ENCODE measurements at places on chromosomes 1 and 21.
A peak's percentile ranks its signal among the peaks of the same experiment; 100 is the strongest.

DNA sequence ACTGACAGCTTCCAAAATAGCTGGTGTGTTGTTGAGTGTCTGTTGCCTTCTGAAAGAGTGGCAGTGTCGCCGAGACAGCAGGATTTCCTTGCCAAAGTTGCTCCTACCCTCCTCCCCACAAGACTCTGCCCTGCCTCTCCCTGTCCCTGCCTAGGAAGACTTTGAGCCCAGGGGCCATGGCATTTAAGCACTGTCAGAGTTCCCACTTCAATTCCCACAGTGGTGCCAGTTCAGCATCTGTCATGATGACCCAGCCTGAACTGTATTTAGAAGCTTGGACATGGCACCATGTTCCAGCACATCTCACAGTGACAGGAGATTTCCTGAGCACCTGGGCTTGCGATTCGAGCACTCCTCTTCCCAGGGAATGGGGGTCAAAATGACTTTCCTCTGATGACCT is 43.6 kb downstream of the TBX15 start:
- no peak for DNase-seq
- H3K4me1 ChIP-seq = no peaks in the 10 kb centered on the region
- H3K36me3 ChIP-seq = no peaks in the 10 kb centered on the region
- H3K4me3 ChIP-seq = no peak overlapping the region

DNA sequence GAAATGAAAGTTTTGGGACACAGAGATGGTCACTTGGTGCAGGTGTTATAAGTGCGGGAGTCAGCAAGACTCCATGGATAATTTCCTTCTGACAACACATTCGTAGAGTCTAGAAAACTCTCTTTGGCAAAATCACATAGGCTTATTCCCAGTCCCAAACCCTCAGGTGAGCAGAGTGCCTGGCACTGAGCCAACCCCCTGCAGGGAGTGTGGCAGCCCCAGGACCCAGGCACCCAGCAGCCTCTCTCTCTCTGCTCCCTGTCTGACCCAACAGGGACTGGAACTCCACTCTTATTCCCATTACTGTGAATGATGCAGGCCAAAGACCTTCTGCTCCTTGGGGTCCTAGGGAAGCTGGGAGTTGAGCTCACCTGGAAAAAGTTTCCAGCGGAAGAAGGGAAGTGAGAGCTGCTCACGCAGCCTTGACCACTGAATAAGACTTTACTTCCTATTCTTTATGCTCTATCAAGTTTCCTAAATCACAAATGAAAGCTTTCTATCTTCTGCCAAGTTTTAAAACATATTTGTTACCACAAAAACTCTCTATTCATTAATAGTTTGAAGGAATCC is 132.6 kb upstream of the ETV3 start:
- H3K4me3 ChIP-seq = no peak overlapping the region
- DNase-seq = no peak
- H3K36me3 ChIP-seq = no peaks in the 10 kb centered on the region

- no peak overlapping the region for H3K27ac ChIP-seq
- no peaks in the 10 kb centered on the region for H3K36me3 ChIP-seq
Measured at GRCh38 chr1:204829133-204829825, 41.4 kb upstream of the NFASC start.

DNA sequence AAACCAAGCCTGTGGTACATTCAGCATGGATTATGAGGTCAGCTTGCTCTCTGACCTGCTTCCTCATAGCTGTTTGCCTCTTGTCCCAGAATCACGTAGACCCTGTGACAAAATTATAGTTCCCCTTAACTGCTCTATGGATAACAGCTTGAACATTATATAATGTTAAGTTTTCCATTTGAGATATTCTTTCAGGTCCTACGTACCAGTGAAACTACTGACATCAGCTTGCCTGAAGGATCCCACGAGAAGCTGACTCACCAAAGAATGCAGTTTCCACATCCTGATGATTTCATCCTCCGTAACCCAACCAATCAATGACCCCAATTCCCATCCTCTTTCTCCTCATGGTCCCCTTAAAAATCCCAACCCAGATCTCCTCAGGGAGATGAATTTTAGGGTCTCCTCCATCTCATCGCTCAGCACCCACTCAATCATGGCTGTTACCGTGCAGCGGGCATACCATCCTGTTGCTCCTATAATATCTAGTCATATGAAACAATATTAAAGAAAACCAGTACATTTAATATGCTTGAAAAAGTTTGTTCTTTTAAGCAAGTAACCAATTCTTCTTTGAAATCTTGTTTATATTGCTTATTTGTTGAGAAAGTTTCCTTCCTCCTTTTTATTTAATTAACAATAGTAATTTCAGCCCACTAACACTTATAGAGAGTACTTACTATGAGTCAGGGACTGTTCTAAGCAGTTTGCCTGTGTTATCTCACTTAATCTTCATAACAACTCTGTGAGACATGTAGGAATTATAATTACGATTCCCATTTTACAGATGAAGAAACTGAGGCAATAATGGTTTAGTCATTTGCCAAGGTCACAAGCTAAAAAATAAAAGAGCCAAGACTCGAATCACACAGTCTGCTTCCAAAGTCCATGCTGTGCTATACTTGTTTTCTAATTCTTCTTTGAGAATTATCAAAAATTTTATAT is 27.4 kb downstream of the CHML start:
- no peak for DNase-seq
- H3K4me1 ChIP-seq = peaks cover 10% of the 10 kb centered on the region
- H3K27me3 ChIP-seq = no peaks in the 10 kb centered on the region
- H3K4me3 ChIP-seq = no peak overlapping the region
- peak overlapping the region; percentile 62 for H3K27ac ChIP-seq
- no peaks in the 10 kb centered on the region for H3K36me3 ChIP-seq

DNA sequence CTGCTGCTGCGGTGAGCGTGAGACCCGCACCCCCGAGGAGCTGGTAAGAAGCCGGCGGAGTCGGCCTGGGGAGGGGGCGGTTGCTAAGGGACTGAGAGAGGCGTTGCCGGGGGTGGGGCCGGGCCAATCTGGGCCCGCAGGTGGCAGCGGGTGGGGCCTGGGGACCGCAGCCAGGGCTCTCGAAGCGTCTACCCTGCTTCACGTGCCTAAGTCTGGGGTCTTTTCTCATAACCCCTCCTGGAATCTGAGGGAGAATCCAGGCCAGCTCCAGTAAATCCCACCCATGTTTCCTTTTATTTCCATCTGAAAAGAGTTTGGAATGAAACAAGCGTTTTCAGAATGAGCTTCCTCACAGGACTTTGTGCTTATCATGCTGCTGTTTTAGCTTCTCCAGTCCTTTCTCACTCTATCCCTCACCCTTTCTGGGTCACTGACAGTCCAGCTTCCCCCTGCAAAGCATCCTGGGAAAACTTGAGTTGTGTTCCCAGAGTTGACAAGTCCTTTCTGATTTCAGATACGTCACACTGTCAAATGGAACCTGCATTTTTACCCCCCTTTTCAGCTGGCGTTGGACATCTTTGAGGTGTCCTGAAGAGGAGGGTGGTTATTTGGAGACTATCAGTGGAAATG is 431 bp downstream of the CLCN6 start:
- H3K27me3 ChIP-seq = no peaks in the 10 kb centered on the region
- H3K27ac ChIP-seq = peak overlapping the region; percentile 96
- peak overlapping the region; percentile 94 for H3K4me3 ChIP-seq
- no peak for DNase-seq
- peaks cover 61% of the 10 kb centered on the region for H3K4me1 ChIP-seq

GRCh38 chr1:30968220-30968971 is 59.8 kb upstream of the SDC3 start:
- H3K36me3 ChIP-seq = peaks cover 63% of the 10 kb centered on the region
- no peak for DNase-seq

- H3K36me3 ChIP-seq = no peaks in the 10 kb centered on the region
- DNase-seq = no peak
- H3K27me3 ChIP-seq = no peaks in the 10 kb centered on the region
- no peak overlapping the region for H3K4me3 ChIP-seq
- peaks cover 7% of the 10 kb centered on the region for H3K4me1 ChIP-seq
- H3K27ac ChIP-seq = no peak overlapping the region
Measured at GRCh38 chr1:234701737-234702341, 91.9 kb upstream of the IRF2BP2 start.

DNA sequence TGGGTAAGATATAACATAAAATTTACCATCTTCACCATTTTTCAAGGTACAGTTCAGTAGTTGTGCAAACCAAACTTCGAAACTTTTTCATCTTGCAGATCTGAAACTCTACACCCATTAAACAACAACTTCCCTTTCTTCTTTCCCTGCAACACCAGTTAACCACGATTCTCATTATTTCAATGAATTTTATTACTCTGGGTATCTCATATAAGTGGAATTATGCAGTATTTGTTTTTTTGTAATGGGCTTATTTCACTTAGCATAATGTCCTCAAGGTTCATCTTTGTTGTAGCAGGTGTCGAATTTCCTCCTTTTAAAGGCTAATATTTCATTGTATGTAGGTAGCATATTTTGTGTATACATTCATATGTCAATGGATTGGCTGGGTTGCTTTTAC is 146.1 kb downstream of the SPATA46 start:
- peaks cover 5% of the 10 kb centered on the region for H3K27me3 ChIP-seq
- H3K4me1 ChIP-seq = no peaks in the 10 kb centered on the region
- no peak overlapping the region for H3K27ac ChIP-seq
- H3K36me3 ChIP-seq = no peaks in the 10 kb centered on the region
- no peak for DNase-seq

DNA sequence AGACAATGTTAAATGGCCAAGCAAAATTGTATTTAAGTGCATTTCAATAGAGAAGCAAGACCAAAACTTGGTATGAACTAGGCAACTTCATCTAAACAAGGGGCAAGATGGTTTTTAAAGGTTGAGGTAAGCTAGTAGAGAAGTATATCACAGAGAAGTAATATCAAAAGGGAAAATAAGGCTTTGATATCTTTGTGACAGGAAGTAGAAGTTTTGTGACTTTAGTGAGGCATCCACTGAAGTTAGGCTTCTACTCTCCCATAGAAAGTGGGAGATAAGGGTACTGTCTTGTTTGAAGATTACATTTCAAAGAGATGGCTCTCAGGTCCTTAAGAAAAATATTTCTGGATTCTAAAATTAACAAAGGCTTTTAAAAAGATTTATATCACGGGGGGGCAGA is 8.9 kb downstream of the OR10T2 start:
- peaks cover 12% of the 10 kb centered on the region for H3K27me3 ChIP-seq
- no peak overlapping the region for H3K27ac ChIP-seq
- no peak for DNase-seq
- H3K4me1 ChIP-seq = peaks cover 3% of the 10 kb centered on the region
- H3K36me3 ChIP-seq = peaks cover 2% of the 10 kb centered on the region
- no peak overlapping the region for H3K4me3 ChIP-seq

DNA sequence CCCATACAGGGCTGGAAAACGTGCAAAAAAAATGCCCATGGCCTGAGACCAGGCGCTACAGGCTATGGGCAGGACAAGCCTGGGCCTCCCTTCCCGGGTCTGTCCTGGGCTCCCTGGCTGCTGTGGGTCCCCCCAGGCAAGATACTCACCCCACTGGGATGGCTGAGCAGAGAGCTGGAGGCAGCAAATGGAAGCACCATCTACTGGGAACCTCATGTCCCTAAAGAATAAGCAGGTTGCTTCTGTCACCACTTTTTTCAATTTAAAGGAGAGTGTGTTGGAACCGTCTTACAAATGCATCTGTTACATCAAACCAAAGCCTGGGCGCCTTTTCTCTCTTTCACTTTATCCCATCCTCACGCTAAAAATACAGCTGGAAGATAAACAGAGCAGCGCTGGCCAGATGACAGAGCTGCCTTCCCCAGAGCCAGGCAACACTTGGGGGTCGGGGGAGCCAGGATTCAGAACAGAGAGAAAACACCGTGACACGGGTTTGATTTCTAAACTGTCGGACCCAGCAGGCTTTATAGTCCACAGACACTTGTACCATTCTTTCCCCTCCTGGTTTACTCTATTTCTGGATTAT is 262.1 kb upstream of the VAMP3 start:
- H3K4me3 ChIP-seq = no peak overlapping the region
- no peak overlapping the region for H3K27ac ChIP-seq
- H3K27me3 ChIP-seq = no peaks in the 10 kb centered on the region
- H3K36me3 ChIP-seq = no peaks in the 10 kb centered on the region
- no peak for DNase-seq
- H3K4me1 ChIP-seq = no peaks in the 10 kb centered on the region

GRCh38 chr1:240244968-240245628 is 153.4 kb downstream of the FMN2 start:
- no peaks in the 10 kb centered on the region for H3K36me3 ChIP-seq
- H3K4me1 ChIP-seq = no peaks in the 10 kb centered on the region
- H3K27ac ChIP-seq = no peak overlapping the region
- no peak for DNase-seq
- H3K4me3 ChIP-seq = no peak overlapping the region

GRCh38 chr1:228157729-228158126 is 7.9 kb upstream of the IBA57 start:
- no peak for DNase-seq
- no peak overlapping the region for H3K27ac ChIP-seq
- H3K27me3 ChIP-seq = no peaks in the 10 kb centered on the region
- H3K4me3 ChIP-seq = no peak overlapping the region
- peaks cover 28% of the 10 kb centered on the region for H3K4me1 ChIP-seq
- no peaks in the 10 kb centered on the region for H3K36me3 ChIP-seq

DNA sequence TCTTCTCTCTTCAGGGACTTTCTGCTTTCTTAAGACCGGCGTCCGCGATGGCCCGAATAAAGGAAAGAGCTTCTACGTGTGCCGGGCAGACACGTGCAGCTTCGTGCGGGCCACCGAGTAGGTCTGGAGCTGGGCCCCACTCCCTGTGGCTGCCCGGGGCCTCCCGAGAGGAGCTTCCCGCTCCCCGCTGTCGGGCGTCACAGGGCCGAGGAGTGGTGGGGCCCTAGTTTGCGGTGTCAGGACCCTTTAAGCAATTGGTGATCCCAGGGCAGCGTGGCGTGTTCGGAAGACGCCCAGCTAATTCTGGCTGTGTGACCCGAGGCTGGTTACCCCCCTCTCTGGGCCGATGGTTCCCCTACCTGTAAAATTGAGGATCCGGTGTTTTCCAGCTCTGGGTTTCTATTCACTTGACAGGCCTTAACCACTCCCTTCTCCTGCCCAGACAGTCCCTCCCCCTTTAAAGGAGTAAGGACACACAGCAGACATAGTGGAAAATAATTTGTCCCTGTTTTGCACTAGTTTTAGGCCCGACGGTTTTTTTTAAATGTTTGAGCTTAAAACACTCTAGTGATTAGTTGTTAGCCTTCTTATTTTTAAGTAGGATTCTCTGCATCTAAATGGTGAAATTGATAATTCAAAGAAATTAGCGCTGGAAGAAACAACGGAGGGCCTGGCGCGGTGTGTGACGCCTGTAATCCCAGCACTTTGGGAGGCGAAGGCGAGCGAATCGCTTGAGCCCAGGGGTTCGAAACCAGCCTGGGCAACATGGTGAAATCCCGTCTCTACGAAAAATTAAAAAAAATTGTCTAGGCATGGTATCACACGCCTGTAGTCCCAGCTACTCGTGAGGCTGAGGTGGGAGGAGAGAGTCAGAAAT is 553 bp downstream of the TTF2 start:
- H3K27ac ChIP-seq = no peak overlapping the region
- peaks cover 45% of the 10 kb centered on the region for H3K36me3 ChIP-seq
- H3K27me3 ChIP-seq = no peaks in the 10 kb centered on the region
- no peak overlapping the region for H3K4me3 ChIP-seq

- H3K4me3 ChIP-seq = peak overlapping the region; percentile 32
- no peak overlapping the region for H3K27ac ChIP-seq
- H3K27me3 ChIP-seq = peaks cover 38% of the 10 kb centered on the region
- peaks cover 11% of the 10 kb centered on the region for H3K4me1 ChIP-seq
Measured at GRCh38 chr1:204684206-204684570, 1.4 kb downstream of the LRRN2 start.

GRCh38 chr1:172351754-172352161 is 68.7 kb upstream of the C1orf105 start:
- peaks cover 7% of the 10 kb centered on the region for H3K36me3 ChIP-seq
- DNase-seq = no peak
- H3K27me3 ChIP-seq = no peaks in the 10 kb centered on the region
- H3K4me3 ChIP-seq = no peak overlapping the region

- peak overlapping the region; percentile 78 for H3K4me3 ChIP-seq
- H3K27ac ChIP-seq = peak overlapping the region; percentile 41
- DNase-seq = no peak
- H3K4me1 ChIP-seq = peaks cover 34% of the 10 kb centered on the region
- H3K36me3 ChIP-seq = no peaks in the 10 kb centered on the region
- H3K27me3 ChIP-seq = peaks cover 81% of the 10 kb centered on the region
Measured at GRCh38 chr1:220877377-220878095, 1.7 kb upstream of the HLX start.
